Tibial nerve (tissue), 4 donors: ENCODE measurements at places on chromosomes 2 and 18. TPM values are rescaled to one million over a fixed set of nuclear protein-coding genes. Genes with fewer than 3 reads are reported as not detected.

- no peak overlapping the region for H3K27ac ChIP-seq
- H3K27me3 ChIP-seq = no peaks in the 10 kb centered on the region
- H3K36me3 ChIP-seq = no peaks in the 10 kb centered on the region
- no peak overlapping the region for H3K4me3 ChIP-seq
- DNase-seq = no peak
Measured at GRCh38 chr18:62396381-62396780, 71.3 kb downstream of the TNFRSF11A start.

GRCh38 chr2:134199123-134199522 lies 54.7 kb upstream of the MGAT5 start:
- H3K4me3 ChIP-seq = no peak overlapping the region
- H3K27me3 ChIP-seq = no peaks in the 10 kb centered on the region
- peaks cover 13% of the 10 kb centered on the region for H3K4me1 ChIP-seq
- no peak overlapping the region for H3K27ac ChIP-seq

DNA sequence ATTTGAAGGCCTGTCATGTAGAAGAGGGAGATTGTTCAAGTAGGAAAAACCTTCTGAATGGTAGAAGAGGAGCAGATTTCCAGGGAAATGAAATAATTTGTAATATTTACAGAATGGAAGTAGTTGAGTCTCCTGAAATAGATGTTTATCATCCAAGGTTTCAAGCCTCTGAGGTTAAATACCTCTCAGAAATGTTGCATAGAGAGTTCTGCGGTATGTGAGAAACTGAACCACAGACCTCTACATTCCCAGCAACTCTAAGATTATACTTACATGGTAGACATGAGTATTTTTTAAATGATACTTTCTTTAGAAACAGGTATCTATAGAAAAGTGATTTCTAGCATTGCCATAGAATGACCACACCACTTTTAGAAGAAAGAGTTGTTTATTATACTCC lies 379.8 kb upstream of the FANCL start:
- H3K27ac ChIP-seq = no peak overlapping the region
- no peaks in the 10 kb centered on the region for H3K27me3 ChIP-seq
- no peaks in the 10 kb centered on the region for H3K36me3 ChIP-seq
- no peak overlapping the region for H3K4me3 ChIP-seq
- DNase-seq = no peak

DNA sequence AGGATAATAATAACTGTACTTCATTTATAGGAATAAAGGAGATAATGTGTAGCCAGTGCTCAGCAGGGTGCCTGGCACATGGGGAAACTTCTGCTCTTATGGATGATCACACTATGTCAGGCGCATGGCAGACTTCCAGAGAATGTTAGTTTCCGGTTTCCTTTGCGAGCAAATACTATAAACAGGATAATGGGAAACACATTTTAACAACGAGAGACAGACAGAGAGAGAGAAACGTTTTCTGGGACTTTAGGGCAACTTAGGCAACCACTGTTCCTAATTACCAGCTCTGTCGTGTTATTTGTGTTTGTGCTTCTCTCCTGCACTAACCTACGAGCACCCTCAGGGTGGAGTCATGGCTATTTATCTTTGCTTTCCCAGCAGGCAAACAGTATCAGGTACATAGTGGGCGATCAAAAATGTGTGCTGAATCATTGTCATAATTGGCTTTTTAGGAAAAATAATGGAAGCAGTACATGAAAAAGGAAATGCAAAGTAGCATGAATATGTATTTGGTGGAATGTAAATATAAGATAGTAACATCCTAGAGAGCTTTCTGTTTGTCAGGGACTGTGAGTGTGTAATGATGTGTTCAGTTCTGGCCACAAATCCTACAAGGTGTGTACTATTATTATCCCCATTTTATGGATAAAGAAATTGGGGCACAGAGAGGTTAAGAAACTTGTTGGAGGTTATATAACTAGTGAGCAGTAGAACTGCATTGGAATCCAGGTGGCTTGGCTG lies 36.8 kb upstream of the IGFBP2 start:
- H3K4me3 ChIP-seq = no peak overlapping the region
- H3K36me3 ChIP-seq = no peaks in the 10 kb centered on the region
- no peaks in the 10 kb centered on the region for H3K4me1 ChIP-seq
- H3K27me3 ChIP-seq = no peaks in the 10 kb centered on the region
- DNase-seq = peak; percentile 41

- H3K27me3 ChIP-seq = no peaks in the 10 kb centered on the region
- H3K27ac ChIP-seq = no peak overlapping the region
- no peak for DNase-seq
- H3K36me3 ChIP-seq = no peaks in the 10 kb centered on the region
Measured at GRCh38 chr2:10957391-10957790, 45.7 kb downstream of the KCNF1 start.

- H3K27me3 ChIP-seq = no peaks in the 10 kb centered on the region
- H3K27ac ChIP-seq = no peak overlapping the region
- peak; percentile 61 for DNase-seq
Measured at GRCh38 chr2:237858294-237859081, 935 bp upstream of the RAMP1 start.

- H3K36me3 ChIP-seq = no peaks in the 10 kb centered on the region
- H3K27me3 ChIP-seq = no peaks in the 10 kb centered on the region
- no peak overlapping the region for H3K27ac ChIP-seq
- H3K4me1 ChIP-seq = no peaks in the 10 kb centered on the region
- H3K4me3 ChIP-seq = no peak overlapping the region
- DNase-seq = no peak
Measured at GRCh38 chr2:100840519-100840918, 20.6 kb downstream of the NPAS2 start.

GRCh38 chr2:180990794-180991193 lies 10.4 kb downstream of the UBE2E3 start:
- no peaks in the 10 kb centered on the region for H3K27me3 ChIP-seq
- no peaks in the 10 kb centered on the region for H3K4me1 ChIP-seq
- DNase-seq = no peak
- no peak overlapping the region for H3K27ac ChIP-seq

GRCh38 chr2:29644949-29645348 lies 276.4 kb downstream of the ALK start:
- H3K4me3 ChIP-seq = no peak overlapping the region
- H3K36me3 ChIP-seq = no peaks in the 10 kb centered on the region
- H3K4me1 ChIP-seq = no peaks in the 10 kb centered on the region

DNA sequence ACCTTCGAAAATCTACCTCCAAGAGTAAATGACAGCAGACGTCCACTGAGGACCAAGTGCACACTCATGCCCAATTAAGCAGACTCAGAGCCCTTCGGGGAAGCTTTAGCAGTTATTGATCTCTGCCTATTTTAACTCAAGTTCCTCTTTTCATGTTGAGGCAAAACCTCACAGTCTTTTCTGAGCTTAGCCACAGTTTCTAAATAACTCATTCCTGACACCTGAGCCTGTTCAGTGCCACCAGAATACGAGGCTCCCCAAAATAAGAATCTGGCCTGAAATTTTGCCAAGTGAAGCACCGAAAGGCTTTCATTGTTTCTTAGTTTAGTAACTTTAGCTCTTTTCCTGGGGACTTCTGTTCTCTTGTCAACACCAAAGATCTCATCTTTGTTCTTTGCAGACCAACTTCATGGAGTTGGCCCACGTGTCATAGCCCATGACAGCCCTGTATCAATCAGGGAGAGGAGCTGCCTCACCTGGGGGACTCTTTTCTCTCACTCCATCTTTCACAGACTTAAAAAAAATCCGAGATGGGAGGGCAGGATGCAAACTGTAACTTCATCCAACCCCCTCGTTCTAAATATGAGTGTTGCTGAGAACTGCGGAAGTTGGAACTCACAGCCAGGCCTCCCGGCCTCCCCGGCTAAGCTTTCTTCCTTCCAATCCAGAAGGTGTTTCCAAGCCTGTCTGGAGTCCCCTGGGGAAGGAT lies 22.2 kb downstream of the INPP5D start:
- no peak overlapping the region for H3K27ac ChIP-seq
- no peak for DNase-seq
- no peaks in the 10 kb centered on the region for H3K27me3 ChIP-seq
- no peaks in the 10 kb centered on the region for H3K36me3 ChIP-seq

- H3K4me1 ChIP-seq = peaks cover 18% of the 10 kb centered on the region
- no peaks in the 10 kb centered on the region for H3K36me3 ChIP-seq
- H3K27me3 ChIP-seq = no peaks in the 10 kb centered on the region
- H3K4me3 ChIP-seq = no peak overlapping the region
- no peak overlapping the region for H3K27ac ChIP-seq
Measured at GRCh38 chr2:238652771-238653157, 195.1 kb upstream of the TWIST2 start.

- H3K27ac ChIP-seq = peak overlapping the region; percentile 90
- no peak for DNase-seq
- H3K27me3 ChIP-seq = no peaks in the 10 kb centered on the region
Measured at GRCh38 chr2:144462266-144462665, 57.7 kb downstream of the ZEB2 start.

DNA sequence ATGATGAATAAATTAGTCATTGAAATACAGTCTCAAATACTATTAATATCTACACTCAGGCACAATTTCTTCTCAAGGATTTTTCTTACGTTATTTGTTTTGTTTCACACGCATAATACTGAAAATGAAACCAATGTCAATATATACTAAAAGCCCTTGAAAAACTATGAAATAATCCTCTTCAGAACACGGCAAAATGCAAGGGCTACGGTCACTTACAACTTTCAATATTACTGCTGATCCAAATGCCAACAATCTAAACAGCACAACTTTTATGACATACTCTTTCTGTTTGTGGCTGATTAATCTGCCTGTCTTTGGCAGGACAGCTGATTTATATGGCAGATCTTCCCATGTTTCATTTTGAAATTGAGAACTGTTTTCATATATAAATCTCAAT lies 68.3 kb downstream of the LRPPRC start:
- no peaks in the 10 kb centered on the region for H3K27me3 ChIP-seq
- no peaks in the 10 kb centered on the region for H3K4me1 ChIP-seq
- no peak overlapping the region for H3K27ac ChIP-seq
- H3K36me3 ChIP-seq = peaks cover 8% of the 10 kb centered on the region
- DNase-seq = no peak

DNA sequence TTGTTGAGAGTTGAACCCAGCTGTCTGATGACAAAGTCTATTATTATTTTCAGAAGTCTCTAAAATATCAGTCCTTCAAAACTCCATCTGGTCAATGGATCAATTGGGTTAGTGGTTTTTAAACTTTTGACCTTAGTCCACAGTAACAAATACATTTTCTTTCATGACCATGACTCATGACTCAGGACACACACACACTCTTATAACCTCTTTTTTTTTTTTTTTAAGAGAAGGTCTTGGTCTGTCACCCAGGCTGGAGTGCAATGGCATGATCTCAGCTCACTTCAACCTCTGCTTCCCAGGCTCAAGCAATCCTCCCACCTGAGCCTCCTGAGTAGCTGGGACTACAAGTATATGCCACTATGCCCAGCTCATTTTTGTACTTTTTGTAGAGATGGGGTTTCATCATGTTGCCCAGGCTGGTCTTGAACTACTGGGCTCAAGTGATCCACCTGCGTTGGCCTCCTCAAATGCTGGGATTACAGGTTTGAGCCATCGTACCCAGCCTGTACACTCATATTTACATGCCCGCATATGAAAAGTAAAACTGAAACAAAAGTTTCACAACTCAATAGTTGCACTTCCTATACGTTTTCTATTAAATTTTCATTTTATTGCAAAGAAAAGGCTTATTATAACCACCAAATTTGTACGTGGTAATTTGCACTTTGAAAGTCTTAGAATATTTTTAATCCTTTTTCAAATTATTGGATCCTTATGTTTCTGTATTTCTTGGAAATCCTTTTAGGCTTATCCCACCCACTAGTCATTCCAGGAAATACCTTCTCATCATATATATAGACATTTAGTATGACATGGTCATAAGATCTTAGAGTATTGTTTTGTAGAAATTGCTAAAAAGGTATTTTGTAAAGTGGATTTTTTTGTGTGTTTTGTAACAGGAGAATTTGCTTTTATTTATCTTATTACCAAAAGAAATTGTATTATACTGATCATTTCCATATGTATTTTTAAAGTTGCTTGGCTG lies 199.0 kb downstream of the LPIN1 start:
- H3K27me3 ChIP-seq = no peaks in the 10 kb centered on the region
- H3K4me1 ChIP-seq = no peaks in the 10 kb centered on the region
- DNase-seq = no peak
- no peak overlapping the region for H3K4me3 ChIP-seq

- no peak overlapping the region for H3K4me3 ChIP-seq
- H3K36me3 ChIP-seq = peaks cover 96% of the 10 kb centered on the region
- no peaks in the 10 kb centered on the region for H3K27me3 ChIP-seq
Measured at GRCh38 chr2:230473378-230473777, 57.4 kb downstream of the SP100 start.

DNA sequence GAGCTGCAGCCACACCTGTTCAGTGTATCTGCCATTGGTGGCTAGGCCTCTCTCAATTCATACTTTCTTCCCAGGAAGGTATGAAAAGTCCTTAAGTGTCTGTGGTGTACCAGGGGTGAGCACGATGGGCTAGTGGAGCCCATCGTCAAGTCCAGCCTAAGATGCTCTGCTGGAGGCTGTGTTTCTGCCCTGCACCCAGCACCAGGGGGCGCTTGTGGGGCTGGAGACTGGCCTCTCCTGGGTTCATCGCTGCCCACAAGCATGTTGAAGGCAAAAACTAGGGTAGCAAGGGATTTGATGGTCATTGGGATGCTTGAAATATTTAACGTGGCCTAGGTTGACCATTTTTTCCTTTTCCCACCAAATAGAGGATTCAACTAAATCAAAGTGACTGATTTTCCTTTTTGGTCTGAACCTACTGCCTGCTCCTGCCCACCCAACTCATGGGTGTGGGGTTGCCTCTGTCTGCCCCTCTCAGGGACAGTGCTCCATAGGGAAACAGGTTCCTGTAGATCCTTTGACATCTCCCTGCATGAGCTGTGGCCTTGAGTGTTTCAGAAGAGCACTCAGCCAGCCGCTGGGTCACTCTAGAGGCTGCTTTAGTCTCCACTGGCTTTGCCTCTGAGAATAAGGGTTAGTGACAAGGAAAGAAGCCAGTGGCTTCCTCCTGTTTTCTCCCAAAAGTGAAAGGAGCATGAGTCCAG lies 59.0 kb downstream of the TPGS2 start:
- H3K36me3 ChIP-seq = no peaks in the 10 kb centered on the region
- H3K4me3 ChIP-seq = no peak overlapping the region
- DNase-seq = no peak
- H3K27me3 ChIP-seq = no peaks in the 10 kb centered on the region
- peak overlapping the region; percentile 54 for H3K27ac ChIP-seq

GRCh38 chr2:23292024-23292423 lies 93.0 kb upstream of the KLHL29 start:
- no peaks in the 10 kb centered on the region for H3K27me3 ChIP-seq
- H3K36me3 ChIP-seq = no peaks in the 10 kb centered on the region
- peak overlapping the region; percentile 9 for H3K27ac ChIP-seq
- DNase-seq = no peak
- no peak overlapping the region for H3K4me3 ChIP-seq

- no peak overlapping the region for H3K4me3 ChIP-seq
- H3K27ac ChIP-seq = peak overlapping the region; percentile 74
- no peaks in the 10 kb centered on the region for H3K27me3 ChIP-seq
- H3K4me1 ChIP-seq = no peaks in the 10 kb centered on the region
- no peak for DNase-seq
Measured at GRCh38 chr2:105380432-105381100, 18.3 kb downstream of the FHL2 start.

The PJVK gene
- total RNA-seq = 9.6 TPM

The BOLL gene
- total RNA-seq = not detected

The ZNF407 gene
- 19.0 TPM for total RNA-seq

The UGT1A4 gene
- total RNA-seq = not detected

The PNKD gene
- 63.9 TPM for total RNA-seq

The GRP gene
- total RNA-seq = not detected

The LIMS3 gene
- 2.1 TPM for total RNA-seq

The IMMT gene
- 54.3 TPM for total RNA-seq

The MYO1B gene
- total RNA-seq = 44.4 TPM
